Kidney epithelial cell (primary cell): ENCODE measurements at places on chromosomes 1 and 21. TPM values are rescaled to one million over a fixed set of nuclear protein-coding genes. Genes with fewer than 3 reads are reported as not detected.

Gene S100A14
- 4.2 and 4.4 TPM in 2 replicates for total RNA-seq

Gene NCAM2
- total RNA-seq: under 0.01 and 1.8 TPM in 2 replicates

Gene CRABP2
- 24.5 and 29.5 TPM in 2 replicates for total RNA-seq

Gene RCOR3
- total RNA-seq: 20.9 and 29.0 TPM in 2 replicates

Gene L1TD1
- 0.34 and 0.88 TPM in 2 replicates for total RNA-seq

Gene MIS18A
- total RNA-seq: 10.1 and 15.6 TPM in 2 replicates

Gene CCDC27
- total RNA-seq: not detected in 2 replicates

Gene CPT2
- 14.1 and 20.7 TPM in 2 replicates for total RNA-seq

Gene CGN
- 23.6 and 29.3 TPM in 2 replicates for total RNA-seq

Gene TMCO4
- total RNA-seq: 11.8 and 13.0 TPM in 2 replicates

Gene HSD3B2
- total RNA-seq: not detected in 2 replicates

Gene CXADR
- 40.4 and 40.5 TPM in 2 replicates for total RNA-seq

Gene LCE3D
- not detected in 2 replicates for total RNA-seq

Gene HAO2
- total RNA-seq: not detected in 2 replicates

Gene EXOC8
- 10.6 and 10.8 TPM in 2 replicates for total RNA-seq

Gene CCDC181
- 3.4 and 4.8 TPM in 2 replicates for total RNA-seq

Gene RPE65
- total RNA-seq: not detected in 2 replicates
